ENCODE measurements at places on chromosomes 16 and 17. TPM values are rescaled to one million over a fixed set of nuclear protein-coding genes. Genes with fewer than 3 reads are reported as not detected.

ABCA10 gene
- total RNA-seq: 0.64 TPM

C16orf46 gene
- 2.1 TPM for total RNA-seq

ZSWIM7 gene
- total RNA-seq: 39.0 TPM

DNA sequence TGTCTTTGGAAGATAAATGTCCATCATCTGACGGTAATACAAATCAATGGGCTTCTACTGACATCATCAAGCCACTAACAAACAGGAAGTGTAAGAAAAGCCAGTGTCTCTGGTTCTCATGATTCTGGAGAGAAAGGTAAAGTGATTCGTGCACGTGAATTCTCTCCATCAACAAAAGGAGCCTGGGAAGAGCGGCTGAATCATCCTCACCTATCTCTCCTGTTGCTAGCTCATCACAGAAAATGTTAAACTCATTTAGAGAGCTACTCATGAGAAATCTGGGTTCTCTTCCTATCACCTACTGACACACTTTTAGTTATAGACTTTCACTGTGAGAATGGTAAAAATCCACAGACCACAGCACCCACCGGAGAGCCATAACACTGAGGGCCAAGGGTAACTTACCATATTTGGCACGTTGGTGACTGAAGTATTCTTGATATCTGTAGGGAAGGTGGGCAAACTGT is 70.3 kb downstream of the CREBBP start:
- DNase-seq: no peak

GRCh38 chr17:16987830-16988601 is 16.1 kb upstream of the TNFRSF13B start:
- no peak for DNase-seq

DNA sequence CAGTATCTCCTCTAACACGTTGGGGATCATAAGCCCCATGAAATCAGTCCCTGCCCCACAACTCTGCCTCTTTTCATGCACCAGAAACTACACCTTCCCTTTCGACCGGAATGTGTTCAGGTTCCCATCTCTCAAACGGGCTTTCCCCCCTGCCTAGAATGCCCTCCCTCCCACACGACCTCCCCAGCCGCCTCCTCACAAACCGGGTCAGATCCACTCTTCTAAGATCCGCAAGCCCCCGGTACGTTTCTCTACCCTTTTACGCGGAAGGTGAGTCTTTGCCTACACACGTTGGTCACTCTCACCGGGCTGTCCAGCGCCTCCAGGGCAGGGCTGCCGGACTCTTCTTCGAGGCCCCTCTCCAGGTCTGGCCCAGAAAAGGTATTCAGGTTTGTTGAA is 708 bp downstream of the DHX33 start:
- no peak for DNase-seq

DNA sequence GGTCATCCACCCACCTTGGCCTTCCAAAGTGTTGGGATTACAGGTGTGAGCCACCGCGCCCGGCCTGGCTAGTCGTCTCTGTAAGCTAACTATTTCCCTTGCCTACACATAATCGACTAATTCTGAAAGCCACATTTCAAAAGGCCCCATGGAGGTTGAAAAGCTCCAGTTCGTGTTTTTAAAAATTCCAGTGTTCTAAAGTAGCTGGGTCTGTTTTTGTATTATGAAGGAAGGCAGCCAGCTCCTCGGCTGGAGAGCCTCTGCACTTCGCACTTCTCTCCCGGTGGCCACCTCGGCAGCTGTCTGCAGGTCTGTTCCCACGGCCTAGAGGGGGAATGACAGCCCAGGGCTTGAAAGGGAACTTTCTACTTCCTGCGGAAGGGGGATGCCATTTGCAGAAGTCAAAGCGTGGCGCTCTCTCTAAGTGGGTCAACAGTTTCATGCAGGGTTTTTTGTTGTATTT is 16.9 kb downstream of the HASPIN start:
- DNase-seq: no peak

- no peak for DNase-seq
Measured at GRCh38 chr16:86809458-86809955, 231.2 kb downstream of the FOXL1 start.

GRCh38 chr17:27475070-27475673 is 18.9 kb downstream of the KSR1 start:
- DNase-seq: no peak

- no peak for DNase-seq
Measured at GRCh38 chr16:83211711-83212110, 584.9 kb downstream of the CDH13 start.

DNA sequence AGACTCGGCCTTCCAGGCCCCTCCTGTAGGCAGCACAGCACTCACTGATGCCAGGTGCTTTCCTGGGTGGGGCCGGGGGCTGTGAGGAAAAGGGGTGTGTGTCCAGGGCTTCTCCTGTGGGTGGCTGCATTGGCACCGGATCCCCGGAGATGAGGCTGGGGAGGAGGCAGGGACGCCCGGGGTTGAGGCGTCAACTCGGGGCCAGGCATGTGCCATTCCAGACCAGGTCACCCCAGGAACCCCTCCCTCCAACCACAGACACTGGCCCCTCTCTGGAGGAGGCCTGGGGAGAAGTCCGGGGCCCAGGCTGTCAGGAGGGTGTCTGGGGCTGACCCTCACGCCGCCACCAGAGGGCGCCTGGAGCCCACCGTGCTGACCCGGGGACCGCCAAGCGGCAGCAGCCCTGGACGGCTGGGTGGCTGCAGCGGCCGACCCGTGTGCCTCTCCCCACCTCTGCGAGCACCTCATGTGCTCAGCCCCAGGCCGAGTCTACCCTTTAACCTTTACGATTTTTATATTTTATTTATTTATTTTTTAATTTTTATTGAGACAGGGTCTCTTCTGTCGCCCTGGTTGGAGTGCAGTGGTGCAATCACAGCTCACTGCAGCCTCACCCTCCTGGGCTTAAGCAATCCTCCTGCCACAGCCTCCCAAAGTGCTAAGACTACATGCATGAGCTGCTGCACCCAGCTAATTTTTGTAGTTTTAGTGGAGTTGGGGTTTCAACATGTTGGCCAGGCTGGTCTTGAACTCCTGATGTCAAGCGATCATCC is 3.2 kb upstream of the METRN start:
- DNase-seq: peak; percentile 86

GRCh38 chr16:20853981-20854620 is 46.1 kb downstream of the DCUN1D3 start:
- DNase-seq: no peak

- DNase-seq: no peak
Measured at GRCh38 chr16:1870365-1871082, 1.4 kb downstream of the MEIOB start.
